AG09319 (cell line): ENCODE measurements at places on chromosomes 12 and 14.
A peak's percentile ranks its signal among the peaks of the same experiment; 100 is the strongest.

GRCh38 chr14:77151918-77152588 lies 10.5 kb upstream of the ZDHHC22 start:
- no peak for DNase-seq

DNA sequence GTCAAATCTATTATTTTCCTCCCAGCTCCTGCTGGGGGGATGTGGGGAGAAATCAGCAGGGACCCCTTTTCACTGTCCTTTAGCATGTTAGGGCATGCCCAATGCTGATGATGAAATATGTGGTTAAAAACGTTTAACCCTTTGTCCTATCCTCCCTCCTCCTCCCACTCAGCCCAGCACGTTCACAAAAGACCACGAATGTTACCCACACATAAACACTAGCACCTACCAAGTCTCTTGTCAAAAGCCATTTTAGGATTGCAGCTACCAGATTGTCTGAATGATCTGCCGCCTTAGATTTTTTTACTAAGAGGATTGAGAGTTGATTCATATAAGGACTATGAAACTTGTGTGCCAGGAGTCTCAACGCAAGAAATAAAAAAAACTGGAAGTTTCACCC lies 70.4 kb downstream of the TBK1 start:
- no peak for DNase-seq

- DNase-seq: no peak
These were observed 18.5 kb downstream of the ZBTB42 start for GRCh38 chr14:104819361-104819781.

- DNase-seq: no peak
These were observed 126.1 kb downstream of the KCNK10 start for GRCh38 chr14:88196925-88197324.

GRCh38 chr12:62800707-62801400 lies 134.1 kb downstream of the PPM1H start:
- no peak for DNase-seq

- peak; percentile 1 for DNase-seq
These were observed 187.2 kb upstream of the NEDD1 start for GRCh38 chr12:96719660-96720362.

- DNase-seq: no peak
These were observed 92.6 kb downstream of the NUMB start for GRCh38 chr14:73365727-73366126.

DNA sequence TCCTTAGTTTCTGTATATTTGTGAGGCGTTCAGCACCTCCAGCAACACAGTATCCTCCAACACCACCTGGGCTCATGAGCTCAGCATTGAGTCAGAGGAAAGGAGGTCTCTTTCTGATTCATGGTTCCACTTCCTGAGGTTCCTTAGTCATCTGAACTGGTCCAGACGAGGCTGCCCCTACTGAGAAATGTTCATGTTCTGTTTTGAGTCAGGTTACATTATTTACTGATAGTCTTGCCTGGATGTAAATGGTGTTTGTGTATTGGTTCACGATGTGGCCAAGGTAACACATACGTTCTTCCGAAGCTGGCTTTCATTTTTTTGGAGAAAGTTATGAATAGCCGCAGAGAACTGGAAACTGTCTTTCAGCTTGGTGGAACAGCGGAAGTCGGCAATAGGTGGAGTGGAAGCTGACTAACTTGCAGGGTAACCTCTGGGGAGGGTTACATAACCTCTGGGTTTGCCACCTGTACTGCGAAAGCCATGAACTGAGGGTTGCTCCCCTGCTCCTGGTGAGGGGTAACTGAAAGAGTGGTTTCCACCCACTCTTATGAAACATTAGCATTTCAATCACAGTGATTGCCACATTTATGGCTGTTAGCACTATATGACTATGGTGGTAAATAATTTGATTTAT lies 42.2 kb upstream of the MANSC4 start:
- DNase-seq: peak; percentile 12

GRCh38 chr12:65534238-65534841 lies 255.9 kb downstream of the MSRB3 start:
- DNase-seq: no peak

GRCh38 chr12:93243382-93243688 lies 134.4 kb upstream of the NUDT4 start:
- DNase-seq: no peak

- no peak for DNase-seq
These were observed 184.8 kb upstream of the NTF3 start for GRCh38 chr12:5247144-5247543.

DNA sequence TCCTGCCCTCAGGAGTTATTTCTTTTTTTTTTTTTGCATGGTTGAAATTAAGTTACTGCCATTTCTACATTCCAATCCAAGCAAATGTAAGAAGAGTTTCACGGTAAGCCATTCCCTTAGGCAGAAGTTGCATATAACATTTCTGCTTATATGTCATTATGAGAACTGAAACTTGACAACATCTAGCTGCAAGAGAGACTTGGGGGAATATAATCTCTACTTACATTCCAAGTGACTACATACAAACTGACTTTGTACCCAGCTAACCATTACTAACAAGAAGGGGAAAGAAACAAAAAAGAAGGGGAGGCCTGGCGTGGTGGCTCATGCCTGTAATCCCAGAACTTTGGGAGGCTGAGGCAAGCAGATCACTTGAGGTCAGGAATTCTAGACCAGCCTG lies 7.3 kb upstream of the RESF1 start:
- DNase-seq: no peak

DNA sequence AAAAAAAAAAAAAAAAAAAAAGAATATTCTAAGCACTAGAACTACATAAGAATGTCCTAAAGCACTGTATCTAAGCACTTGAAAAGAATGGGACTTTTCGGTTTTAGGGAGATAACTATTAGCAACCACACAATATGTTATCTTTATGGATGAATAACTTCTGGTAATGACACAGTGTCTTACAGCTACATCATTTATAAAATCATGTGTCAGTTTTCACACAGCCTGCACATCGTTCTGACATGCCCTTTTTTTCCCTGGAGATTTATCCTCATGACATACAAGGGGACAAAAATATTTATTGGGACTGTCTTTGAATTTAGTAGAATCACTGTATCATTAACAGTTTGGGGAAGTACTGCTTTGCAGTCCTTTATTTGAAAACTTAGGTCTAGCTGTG lies 17.3 kb downstream of the TMEM19 start:
- DNase-seq: no peak

DNA sequence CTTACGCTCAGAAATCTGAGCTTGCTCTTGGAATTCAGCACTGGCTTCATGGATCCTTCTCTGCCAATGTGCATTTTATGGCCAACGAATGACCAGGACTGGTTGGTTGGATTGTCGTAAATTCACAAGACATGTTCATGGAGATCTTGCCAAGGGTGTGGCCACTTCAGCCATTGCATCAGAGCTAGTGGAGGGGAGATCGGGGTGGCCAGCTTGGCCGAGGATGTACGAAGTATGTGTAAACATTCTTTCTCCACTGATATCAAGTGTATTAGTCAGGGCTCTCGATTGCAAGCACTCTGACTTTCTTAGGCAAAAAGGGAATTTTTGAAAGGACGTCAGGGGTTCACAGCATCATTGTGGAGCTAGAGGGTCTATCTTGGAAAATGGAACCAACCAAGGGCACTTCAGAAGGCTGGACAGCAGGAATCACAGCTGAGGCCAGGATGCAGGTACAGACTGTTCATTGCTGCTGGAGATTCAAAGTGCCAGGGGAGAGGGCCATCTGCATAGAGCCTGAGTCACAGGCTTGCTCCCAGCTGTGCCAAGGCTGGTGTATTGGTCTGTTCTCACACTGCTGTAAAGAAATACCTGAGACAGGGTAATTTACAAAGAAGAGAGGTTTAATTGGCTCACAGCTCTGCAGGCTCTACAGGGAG lies 32.9 kb upstream of the ADGRD1 start:
- DNase-seq: peak; percentile 76

- no peak for DNase-seq
These were observed 59.9 kb downstream of the SLC6A12 start for GRCh38 chr12:154058-154457.

DNA sequence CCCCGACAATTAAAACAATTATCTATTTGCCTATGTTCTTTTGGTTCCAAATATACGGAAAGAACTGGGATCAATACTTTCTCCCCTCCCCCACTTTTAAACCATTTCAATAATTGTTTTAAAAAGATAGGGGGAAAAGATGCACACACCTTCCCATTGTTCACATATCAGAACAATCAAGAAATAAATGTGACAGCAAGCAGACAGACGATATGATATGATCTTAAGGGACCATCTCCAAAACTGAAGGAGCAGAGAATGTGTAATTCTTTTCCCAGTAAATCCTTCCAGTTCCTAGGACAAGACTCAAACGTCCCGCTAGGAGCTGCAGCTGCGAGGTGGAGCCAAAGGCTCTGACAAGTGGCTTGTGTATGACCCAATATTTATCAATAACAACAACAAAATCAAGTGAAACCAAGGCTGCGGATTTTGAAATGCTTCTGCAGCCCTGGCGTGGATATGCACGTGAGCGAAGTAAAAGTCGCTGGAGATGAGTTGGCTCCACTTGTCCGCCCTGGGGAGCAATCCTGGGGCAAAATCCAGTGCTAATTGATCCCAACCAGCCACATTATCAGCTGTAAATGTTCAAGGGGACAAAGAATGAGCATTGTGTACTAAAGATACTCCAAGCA lies 8.2 kb upstream of the FOXG1 start:
- no peak for DNase-seq

- DNase-seq: peak; percentile 19
These were observed 20.6 kb downstream of the COX14 start for GRCh38 chr12:50132505-50133135.

DNA sequence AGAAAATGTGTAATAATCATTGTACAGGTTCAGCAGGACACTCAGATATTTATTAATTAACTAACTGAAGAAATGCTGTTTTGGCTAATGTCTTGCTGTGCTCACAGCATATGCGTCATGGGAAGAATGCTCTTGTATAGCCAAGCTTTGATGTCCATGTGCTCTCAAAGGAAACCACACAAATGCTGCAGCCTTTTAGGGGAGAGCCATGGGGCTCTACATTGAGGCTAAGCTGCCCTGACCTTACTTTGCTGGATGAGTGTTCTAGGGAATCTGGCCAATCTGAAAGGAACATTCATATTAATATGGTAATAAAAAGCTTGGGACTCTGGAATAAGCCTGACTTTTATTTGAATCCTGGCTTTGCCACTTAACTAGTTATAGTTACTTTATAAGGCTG lies 9.5 kb upstream of the CRADD start:
- no peak for DNase-seq

DNA sequence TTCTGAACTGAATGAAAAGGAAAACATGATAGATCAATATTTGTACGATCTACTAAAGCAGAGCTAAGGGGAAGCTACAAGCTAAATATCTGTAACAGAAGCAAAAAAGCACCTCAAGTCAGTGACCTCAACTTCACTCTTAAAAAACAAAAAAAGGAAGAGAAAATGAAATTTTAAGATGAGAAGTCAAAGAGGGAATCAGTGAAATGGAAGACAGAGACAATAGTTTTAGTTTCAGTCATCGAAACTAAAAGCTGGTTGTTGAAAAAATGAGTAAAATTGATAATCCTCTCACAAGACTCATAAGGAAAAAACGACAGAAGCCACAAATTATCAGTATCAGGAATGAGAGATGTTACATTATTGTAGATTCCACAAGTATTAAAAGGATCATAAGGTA lies 11.9 kb upstream of the SLC2A13 start:
- no peak for DNase-seq

- no peak for DNase-seq
These were observed 35.3 kb downstream of the KLRK1 start for GRCh38 chr12:10354502-10354901.

GRCh38 chr12:1681493-1681807 lies 9.4 kb upstream of the ADIPOR2 start:
- DNase-seq: no peak

DNA sequence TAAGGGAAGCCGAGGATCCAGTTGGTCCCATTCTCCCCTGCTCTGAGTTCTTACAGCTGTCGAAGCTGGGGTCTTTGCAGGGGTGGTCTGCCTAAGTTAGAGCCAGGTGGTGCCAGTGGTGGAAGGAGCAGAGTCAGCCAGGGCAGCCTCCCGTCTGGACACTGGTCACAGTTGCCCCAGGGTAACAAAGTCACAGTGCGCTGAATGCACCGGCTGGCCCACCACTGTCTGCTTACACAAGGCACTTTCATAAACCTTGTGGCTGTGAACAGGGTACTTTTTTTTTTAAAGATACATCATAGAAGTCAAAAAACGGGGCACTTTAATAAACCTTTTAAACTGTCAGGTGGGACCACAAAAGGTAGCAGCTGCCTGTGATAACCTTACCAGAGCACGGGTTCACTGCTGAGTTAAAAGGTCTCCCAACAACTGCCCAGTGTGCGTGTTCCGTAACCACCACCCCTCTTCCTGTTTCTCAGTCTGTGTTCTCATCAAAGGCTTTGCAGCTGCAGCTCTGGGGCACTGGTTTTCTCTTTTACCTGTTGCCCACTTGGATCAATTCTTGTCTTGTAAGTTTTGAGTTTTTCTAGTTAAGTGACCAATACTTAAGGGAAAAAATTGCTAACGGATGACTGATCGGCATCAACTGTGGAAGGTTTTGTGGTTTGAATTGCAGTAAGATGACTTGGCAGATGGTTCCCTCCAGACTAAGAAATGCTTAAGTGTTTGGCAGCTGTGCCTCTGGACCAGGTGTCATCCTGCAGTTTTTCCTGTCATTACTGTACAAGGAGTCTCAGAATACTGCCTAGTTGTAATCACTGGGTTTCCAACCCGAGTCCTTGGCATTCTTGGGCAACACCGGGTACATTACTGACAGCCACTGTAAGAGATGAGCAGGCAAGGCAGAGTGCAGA lies 55.9 kb downstream of the DYNC1H1 start:
- peak; percentile 38 for DNase-seq

DNA sequence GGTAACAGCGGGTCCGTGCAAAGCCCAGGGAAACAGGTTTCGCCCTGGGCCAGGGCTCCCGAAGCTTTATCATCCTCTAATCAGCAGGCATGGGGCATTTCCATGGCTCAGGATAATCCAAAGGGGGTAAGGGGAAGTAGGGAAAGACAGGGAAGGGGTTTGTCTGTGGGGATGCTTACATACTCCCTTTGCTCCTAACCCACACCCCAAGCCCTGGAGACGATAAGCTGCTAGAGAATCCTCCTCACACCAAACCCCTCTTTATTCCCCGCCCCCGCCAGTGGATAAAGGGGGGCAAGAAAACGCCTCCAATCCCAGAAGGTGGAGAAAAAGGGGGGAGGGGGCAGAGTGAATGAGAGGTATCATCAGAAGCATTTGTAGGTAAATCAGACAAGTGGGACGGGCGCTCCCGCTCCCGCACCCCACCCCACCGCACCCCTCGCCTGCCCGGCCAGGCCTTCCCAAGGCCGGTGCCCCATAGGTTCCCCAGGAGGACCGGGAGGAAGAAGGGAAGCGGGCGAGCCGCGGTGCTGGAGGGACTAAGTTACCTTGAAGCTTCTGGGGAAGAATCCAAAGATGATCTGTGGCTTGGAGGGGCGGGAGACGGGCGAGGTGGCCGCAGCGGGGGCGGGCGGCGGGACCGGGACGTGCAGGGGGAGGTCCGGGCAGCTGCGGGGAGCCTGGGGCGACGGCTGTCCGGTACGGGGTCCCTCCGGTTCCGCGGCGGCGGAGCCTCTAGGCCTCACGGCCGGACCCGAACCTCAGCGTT lies 762 bp downstream of the PPP2R5E start:
- DNase-seq: no peak

DNA sequence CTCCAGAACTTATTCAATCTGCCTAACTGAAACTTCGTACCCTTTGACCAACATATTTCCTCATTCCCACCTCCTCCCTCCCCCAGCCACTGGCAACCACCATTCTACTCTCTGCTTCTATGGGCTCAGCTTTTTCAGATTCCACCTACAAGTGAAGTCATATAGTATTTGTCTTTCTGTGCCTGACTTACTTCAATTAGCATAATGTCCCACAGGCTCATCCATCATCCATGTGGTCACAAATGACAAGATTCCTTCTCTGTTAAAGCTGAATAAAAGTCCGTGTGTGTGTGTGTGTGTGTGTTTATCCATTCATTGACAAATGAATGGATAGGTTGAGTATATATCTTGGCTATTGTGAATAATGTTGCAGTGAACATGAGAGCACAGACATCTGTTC lies 1.3 kb upstream of the C14orf39 start:
- no peak for DNase-seq
